Activated T-helper 17 cell treated with anti-CD3 and anti-CD28 coated beads, Interleukin-2, amount 50 U/mL, for 72 hours (primary cell): ENCODE measurements at places on chromosomes 5 and 9. TPM values are rescaled to one million over a fixed set of nuclear protein-coding genes. Genes with fewer than 3 reads are reported as not detected.

The BBLN gene
- total RNA-seq, result 65.7 TPM

The TMEM174 gene
- total RNA-seq, result not detected

- no peak for ATAC-seq
Observed at GRCh38 chr9:19050637-19051591, 1.7 kb downstream of the RRAGA start.

DNA sequence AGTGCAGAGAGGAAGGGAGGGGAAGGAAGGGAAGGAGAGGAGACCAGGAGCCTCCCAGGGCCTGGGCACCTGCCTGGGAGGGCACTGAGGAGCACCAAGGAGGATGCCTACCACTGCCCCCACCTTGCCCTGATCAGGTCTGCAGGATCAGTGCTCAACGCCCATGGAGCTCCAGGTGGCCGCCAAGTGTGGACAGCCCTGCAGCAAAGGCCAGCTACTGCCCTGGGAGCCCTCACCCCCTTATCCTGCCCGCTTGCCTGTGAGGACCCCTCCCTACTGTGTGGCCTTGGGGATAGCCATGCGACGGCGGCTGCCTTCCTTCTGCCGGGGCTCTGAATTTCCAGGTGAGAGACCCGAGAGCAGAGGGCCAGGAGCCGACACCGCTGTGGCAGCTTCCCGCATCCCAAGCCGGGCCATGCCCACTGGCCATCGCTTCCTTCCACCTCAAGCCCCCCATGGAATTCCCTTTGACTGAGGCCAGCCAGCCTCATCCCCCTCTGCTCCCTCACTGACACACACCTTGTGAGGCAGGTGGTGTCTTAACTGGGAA lies 12.4 kb downstream of the ADAMTS2 start:
- ATAC-seq, result no peak

GRCh38 chr9:37032713-37033112 lies 1.4 kb downstream of the PAX5 start:
- ATAC-seq, result no peak

- no peak for ATAC-seq
Observed at GRCh38 chr9:88742483-88742882, 207.5 kb downstream of the NXNL2 start.

DNA sequence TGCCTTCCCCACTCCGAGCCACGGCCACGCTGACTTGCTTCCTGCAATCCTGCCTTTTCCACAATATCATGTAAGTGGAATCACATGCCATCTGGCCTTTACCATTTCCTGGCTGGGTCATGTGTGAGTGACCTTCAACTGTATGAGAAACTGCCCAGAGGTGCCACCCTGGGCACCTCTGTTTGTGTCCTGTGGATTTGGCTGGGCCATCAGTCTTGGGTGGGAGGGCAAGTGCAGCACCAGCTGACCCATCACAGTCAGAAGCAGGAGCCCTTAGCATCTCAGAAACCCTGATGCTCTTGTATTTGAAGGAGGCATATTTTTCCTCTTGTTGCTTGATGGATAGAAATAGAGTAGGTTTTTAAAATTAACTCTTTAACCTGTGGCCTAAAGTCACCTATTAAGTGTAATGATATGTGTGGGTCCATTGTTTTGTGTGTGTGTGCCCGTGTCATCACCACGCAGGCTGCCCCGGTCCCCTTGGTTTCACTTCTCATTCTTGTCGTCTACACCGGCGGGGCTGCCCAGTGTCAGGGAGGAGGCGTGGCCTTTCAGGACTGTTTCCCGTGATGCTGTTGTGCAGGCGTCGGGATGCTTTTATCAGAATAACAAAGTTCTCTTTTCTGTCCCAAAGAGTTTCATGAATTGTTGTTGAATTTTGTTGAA lies 52.1 kb upstream of the CACNA1B start:
- ATAC-seq, result no peak

DNA sequence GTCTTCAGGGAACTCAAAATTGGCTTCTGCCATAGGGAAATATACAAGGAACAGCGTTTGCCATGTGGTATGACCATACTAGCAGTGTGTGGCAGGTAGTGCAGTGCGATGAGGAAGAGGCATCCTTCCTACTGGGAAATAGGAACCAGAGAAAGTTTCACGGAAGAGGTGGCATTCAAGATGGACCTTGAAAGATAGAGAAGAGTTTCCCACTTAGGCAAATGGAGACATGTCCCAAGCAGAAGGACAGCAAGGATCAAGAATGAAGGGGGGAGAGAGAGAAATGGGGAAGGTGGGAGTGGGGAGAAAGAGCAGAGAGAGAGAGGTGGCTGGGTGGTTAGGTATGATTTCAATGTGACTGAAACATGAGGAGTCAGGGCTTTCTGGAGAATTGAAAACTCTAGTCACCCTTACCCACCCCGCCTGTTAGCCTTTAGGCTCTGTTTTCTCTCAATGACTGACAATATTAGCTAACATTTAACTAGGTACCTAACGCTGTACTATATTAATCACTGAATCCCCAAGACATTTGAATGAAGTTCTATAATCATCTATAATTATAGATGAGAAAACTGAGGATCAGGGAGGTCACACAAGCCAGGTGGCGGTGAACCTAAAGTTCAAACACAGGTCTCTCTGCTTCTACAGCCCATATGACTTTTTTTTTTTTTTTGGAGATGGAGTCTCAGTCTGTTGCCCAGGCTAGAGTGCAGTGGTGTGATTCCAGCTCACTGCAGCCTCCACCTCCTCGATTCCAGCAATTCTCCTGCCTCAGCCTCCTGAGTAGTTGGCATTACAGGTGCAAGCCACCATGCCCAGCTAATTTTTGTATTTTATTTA lies 171.3 kb downstream of the NR3C1 start:
- ATAC-seq, result no peak

- peak; percentile 54 for ATAC-seq
Observed at GRCh38 chr5:111310711-111311620, 86.8 kb downstream of the CAMK4 start.

GRCh38 chr9:103734471-103734870 lies 359.6 kb upstream of the SMC2 start:
- no peak for ATAC-seq

- no peak for ATAC-seq
Observed at GRCh38 chr5:157026789-157027424, 32.0 kb downstream of the HAVCR1 start.
